Dermis microvascular lymphatic vessel endothelial cell (primary cell): ENCODE measurements at places on chromosomes 4 and X. TPM values are rescaled to one million over a fixed set of nuclear protein-coding genes. Genes with fewer than 3 reads are reported as not detected.

Gene MAGEA9B
- not detected in 2 replicates for total RNA-seq

Gene BEX2
- 0.77 and 1.1 TPM in 2 replicates for total RNA-seq

DNA sequence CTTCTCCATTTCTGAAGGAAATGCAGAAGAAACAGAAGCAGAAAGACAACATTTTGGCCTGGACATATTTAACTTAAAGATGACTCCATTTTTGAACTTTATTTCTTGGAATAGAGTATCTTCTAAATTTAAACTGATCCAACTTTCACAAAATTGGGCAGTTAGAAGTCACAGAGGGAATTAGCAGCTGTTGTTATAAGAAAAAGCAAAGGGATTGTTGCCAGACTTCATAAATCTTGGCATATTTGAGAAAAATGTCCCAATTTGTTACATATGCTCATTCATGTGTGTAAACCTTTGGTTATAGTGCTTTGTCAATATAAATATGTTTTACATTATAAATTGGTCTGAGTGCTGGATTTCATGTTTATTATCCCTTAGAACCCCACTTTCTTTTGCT is 3.4 kb downstream of the GLUD2 start:
- no peak for DNase-seq

DNA sequence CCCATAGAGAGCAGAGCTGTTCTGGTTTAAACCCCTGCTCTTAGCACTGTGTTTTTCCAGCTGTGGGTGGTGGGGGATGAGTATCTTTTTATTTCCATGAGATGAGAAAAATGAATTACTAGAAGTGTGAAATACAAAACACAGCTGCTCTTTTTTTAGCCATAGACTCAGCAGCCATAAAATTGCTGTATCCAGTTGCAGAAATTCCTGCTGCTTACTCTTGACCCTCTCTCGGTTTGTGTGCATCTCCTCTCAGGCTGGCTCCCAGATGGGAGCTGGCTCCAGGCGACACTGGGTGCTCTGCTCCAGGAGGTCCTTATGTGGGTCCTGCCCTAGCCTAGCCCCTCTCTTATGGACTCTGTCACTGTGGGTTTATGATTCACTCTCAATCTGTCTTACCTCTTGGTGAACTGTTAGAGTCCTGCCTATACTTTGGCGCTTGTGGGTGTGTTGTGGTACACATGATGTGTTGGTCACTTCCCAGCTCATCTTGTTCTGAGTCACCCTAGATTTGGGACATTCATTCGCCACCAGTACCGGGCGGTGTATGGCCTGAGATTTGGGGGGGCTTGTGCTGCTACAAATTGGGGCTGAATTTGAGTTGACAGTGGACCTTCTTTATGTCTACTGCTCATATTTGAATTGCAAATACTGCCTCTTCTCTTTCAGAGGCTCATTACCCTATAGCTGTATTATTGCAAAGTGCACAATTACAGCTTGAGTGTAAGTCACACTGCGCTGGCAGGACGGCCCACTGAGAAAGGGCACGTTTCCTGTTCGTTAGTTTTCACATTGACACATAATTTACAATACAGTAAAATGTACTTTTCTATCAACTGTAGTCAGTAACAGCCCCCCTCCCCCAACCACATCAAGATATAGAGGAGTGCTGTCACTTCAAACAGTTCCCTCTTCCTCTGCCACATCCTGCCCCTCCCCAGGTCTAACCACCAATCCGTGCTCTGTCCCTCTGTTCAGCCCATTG is 46.9 kb upstream of the MSANTD1 start:
- no peak for DNase-seq

Gene EIF1AX
- total RNA-seq: 21.7 and 29.7 TPM in 2 replicates

Gene DOCK11
- total RNA-seq: 0.25 and 0.26 TPM in 2 replicates

Gene TMSB15C
- total RNA-seq: 4.7 and 10.9 TPM in 2 replicates

- no peak for DNase-seq
Measured at GRCh38 chrX:146154191-146154590, 336.6 kb downstream of the SLITRK2 start.

Gene CACNA1F
- under 0.01 TPM in 2 replicates for total RNA-seq
